ENCODE measurements at places on chromosomes 11 and 22. TPM values are rescaled to one million over a fixed set of nuclear protein-coding genes. Genes with fewer than 3 reads are reported as not detected.

- peak; percentile 70 for DNase-seq
Measured at GRCh38 chr11:109914038-109914437, 179.2 kb upstream of the ZC3H12C start.

DNA sequence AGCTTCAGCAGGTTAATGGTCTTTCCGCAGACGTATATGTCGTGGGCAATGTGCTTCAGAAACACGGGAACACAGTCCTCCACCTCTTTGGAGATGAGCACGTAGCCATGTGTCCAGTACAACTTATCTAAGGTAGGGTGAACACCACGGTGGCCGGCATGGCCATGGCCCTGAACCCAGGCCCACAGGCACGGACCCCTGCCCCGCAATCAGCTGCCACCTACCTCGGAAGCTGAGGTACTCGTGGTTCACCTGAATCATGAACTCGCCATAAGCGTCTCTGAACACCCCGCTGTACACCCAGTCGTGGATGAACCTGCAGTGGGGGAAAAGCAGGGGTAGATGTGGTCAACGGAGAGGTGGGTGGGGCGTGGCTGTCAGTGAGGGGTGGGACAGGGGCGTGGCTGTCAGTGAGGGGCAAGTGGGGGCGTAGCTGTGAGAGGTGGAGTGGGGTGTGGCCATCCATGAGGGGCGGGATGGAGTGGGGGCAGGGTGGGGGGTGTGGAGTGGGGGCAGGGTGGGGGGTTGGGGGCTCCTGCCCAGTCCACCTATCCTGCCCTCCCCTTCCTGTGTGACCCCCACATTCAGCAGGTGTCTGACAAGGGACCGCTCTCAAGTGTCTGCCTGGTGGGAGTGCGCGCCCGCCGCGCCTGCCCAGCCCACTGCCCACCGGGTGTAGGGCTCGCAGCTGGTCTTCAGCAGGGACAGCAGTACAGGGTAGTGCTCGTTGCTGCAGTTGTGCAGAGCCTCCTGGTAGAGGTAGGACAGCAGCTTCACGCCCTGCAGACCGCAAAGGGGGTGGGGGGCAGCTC is 18.6 kb downstream of the TUBGCP6 start:
- DNase-seq: no peak

DNA sequence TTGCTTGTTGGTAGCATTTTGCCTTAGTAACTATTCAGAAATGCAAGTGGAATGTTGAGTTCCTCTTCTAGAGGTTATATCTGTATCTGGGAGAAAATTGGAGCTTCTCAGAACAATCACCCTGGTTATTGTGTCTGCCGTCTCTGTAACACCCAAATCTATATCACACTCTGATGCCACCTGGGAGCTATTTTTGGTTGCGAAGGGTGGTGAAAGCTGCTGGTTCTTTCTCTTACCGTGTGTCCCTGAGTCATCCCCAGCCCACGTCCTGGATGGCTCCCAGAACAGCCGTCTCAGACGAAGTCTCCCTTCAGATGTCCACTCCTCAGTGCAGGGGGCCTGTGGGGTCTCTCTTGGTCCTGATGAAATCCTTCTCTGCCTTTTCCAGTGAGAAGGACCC is 83.5 kb downstream of the C22orf31 start:
- DNase-seq: peak; percentile 80

- no peak for DNase-seq
Measured at GRCh38 chr11:120137187-120137610, 714 bp downstream of the TRIM29 start.

DNA sequence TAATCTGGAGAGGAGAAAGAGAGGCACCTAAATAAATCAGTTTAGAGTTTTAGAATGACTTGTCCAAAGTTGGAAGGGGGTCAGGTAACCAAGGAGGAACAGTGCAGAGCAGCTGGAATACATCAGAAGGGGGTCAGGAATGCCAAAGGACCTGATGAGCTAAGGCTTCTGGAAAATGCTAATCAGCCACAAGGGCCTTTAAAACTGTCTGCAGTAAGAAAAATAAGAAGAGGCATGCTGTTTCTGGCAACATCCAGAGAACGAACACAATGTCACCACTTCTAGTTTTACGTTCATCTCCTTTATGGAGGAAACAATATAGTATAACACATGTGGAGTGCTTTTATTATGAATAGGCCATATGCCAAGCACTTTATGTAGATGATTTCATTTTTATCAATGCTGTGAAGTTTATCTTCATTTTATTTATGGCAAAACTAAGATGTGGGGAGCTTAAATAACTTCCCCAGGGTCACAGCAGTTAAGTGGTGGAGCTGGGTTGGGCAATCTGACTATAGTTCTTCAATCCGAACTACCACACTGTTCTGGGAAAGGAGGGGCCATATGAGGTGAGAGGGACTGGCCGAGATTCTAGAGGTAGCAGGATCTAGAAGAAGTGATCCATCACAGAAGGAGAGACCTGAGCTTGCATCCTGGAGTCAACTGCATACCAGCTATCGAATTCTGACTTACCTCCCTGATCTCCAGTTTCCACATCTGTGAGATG is 22.6 kb downstream of the ACO2 start:
- no peak for DNase-seq

DNA sequence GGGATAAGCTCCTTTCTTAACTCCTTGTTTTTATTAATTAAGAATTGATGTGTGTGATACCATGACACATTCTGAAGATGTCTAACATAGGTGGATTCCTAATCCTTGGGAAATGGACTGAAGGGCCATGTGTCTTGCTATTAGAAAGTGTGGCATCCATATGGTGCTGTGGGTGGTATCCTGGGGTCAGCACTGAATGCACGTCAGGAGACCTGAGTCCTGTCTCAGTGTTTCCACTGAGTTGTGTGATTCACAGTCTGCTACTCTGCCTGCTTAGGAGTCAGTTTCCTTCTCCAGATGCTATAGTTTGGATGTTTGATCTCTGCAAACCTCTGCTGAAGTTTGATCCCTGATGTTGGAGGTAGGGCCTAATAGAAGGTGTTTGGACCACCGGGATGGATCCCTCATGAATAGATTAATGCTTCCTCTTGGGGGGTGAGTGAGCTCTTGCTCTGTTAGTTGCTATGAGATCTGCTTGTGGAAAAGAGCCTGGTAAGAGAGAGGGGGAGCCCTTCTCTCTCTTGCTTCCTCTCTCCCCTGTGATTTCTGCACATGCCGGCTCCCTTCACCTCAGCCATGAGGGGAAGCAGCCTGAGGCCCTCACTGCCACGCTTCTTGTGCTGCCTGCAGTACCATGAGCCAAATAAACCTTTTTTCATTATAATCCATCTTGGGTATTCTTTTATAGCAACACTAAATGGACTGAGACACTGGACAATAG is 666.5 kb downstream of the NTM start:
- no peak for DNase-seq

DNA sequence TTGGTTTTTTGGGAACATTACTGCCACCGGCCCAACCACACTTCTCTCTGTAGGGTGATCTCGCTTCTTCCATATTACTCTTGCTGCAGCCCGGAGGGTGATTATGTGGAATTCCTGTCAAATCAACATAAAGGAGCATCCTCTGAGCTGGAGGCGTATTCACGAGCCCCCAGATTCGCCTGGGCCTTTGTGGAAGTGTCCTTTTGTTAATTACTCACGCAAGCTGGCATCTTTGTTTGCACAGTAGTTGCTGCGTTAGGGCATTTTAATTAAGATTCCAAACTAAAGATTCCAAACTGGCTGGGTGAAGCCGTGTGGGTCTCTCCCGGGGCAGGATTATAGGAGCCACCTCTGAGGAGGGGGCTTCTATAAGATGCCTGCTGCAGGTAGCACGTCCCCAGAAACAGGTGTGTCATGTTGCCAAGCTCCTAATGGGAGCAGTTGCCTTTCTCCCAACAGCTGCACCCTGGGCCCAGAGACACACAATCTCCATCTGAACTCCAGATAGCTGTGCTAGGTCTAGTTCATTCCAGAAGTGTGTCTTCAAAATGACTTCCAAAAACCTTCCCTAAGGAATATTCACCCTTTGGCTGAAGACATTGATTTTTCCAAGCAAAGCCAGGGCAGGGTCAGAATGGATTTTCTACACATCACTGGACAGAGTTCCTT is 40.9 kb downstream of the SHISAL1 start:
- DNase-seq: no peak

DNA sequence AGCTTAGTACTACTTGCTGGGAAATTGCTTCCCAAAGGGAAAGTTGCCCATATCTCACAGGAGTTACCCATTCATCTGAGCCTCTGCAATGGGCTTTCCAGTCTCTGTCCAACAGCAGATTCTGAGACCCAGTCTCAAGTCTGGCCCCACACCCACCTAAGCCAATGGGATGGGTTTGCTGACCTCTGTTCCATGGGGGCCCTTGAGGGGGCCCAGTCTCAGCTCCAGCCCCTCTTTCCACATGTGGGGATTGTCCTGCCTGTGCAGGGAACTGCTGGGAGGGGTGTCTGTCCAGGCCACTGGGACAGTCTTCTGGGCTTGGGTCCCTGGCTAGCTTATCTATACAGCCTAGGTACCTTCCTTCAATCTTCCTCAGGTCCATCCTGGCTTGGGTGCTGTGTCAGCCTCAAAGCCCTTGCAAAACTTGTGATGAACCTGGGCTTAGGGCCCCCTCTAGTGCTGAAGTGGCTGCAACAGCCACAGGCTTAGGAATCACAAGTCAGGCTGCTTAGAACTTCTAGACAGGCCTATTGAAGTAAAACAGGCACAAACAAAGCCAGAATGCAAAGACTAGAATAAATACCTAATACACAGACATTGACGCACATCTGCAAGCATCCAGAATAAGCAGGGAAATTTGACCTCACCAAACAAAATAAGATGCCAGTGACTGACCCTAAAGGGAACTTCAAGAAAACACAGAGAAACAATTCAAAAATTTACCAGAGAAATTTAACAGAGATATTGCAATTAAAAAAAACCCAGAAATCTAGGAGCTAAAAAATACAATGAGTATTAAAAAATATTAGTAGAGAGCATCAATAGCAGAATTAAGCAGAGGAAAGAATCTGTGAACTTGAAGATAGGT is 11.7 kb upstream of the PATL1 start:
- DNase-seq: peak; percentile 64

GRCh38 chr11:77371646-77372045 is 70.2 kb upstream of the GDPD4 start:
- DNase-seq: no peak

- no peak for DNase-seq
Measured at GRCh38 chr11:59152312-59152951, 9.8 kb downstream of the FAM111A start.

DNA sequence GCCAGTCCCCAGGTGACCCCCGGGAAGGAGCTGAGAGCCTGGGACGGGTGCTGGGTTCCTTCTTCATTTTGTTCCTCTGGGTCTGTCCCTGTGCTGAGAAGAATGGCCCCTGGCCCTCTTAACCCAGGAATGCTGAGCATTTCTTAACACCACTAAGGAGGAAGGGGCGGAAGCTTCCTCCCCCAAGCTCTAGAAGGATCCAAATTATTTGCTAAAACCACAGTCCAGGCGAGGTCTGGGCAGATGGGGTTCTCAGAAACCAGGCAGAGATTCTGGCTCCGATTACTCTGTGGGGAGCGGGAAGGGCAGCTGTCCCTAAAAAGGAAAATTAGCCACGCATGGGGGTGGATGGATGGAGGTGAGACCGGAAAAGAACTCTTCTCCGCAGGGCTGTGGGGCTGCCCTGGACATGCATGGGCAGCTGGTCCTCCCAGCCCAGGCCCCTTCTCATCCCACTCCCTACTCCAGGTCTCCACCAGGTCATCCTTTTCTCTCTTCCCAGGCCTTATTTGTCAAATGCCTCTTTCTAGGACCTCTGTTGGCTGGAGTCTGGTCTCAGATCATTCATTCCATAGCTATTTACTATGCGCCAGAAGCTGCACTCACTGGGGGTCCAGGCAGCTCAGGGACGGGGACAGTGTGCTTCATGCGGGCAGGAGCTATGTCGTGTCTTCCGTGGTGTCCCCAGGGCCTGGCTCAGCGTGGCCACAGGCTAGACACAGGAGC is 45.0 kb upstream of the MYH9 start:
- DNase-seq: no peak

GRCh38 chr11:100902454-100903141 is 215.5 kb downstream of the ARHGAP42 start:
- no peak for DNase-seq

DNA sequence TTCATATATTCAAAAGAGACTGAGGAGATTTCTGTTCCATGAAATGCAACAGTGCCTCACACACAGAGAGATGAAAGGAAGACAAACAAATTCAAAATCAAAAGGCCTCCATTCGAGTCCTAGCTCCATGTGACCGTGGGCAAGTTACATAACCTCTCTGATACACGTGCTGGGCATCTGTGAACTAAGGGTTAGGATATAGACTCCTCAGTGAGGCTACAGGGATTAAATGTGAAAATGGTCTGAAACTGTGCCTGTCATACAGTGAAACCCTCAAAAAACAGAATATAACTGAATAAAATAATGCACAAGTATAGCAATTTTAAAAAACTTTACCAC is 111.8 kb upstream of the MTMR2 start:
- DNase-seq: no peak

DNA sequence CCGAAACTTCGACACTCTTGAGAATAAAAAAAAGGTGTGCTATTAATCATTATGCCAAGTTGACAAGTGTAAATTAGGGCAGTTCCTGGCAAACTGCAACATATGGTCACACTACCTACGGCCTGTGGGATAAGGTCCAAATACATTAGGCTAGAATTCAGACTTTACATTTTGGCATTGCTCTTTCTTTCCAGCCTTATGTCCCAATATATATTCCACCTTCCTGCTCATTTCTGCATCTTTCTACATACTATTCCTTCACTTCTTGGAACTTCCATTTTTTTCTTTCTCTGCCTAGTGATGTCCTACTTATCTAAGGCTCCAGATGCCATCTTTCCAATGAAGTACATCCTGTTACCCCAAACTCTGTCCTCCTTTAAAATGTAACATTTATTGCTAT is 577.2 kb downstream of the LRRC4C start:
- no peak for DNase-seq

- DNase-seq: no peak
Measured at GRCh38 chr22:20550851-20551744, 43.7 kb downstream of the MED15 start.

GRCh38 chr11:70303070-70303469 is 32.6 kb downstream of the PPFIA1 start:
- no peak for DNase-seq

DNA sequence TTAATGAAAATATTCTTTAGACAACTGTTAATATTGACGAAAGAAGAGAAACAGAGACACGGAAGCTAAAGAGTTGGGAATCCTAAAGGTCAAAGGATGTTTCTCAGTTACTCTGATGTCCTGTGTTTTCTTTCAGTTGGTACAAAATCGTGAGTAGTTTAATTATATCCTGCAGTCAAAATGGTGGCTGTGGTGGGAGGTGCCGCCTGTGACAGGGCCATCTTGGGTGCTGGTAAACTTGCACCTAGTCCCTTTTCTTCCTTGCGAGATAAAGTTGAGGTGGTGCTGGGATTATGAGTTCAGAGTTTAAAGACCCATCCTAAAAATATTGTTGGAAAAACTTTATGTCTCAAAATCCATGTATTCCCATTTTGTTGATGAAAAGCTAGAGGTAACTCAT is 2.2 kb downstream of the CECR2 start:
- no peak for DNase-seq

The IL17REL gene
- total RNA-seq: not detected

The RASL10A gene
- total RNA-seq: not detected

The OR4D5 gene
- total RNA-seq: 0.17 TPM

The F2 gene
- total RNA-seq: not detected

The SLC3A2 gene
- 1,465 TPM for total RNA-seq

The CDCA5 gene
- 2.2 TPM for total RNA-seq

The KLHDC7B gene
- 0.86 TPM for total RNA-seq

The JHY gene
- total RNA-seq: 7.5 TPM

The OR51G2 gene
- total RNA-seq: not detected

The MYEOV gene
- 0.67 TPM for total RNA-seq

The LRRC32 gene
- not detected for total RNA-seq
